Stimulated activated CD8-positive, alpha-beta memory T cell treated with anti-CD3 and anti-CD28 coated beads, Interleukin-2, amount 100 ng/mL, for 1 hour (primary cell): ENCODE measurements at places on chromosomes 12 and 14.

GRCh38 chr14:51462706-51463105 is 189.0 kb upstream of the FRMD6 start:
- no peak for DNase-seq

- no peak for DNase-seq
Measured at GRCh38 chr12:98127336-98127679, 388.1 kb upstream of the TMPO start.

DNA sequence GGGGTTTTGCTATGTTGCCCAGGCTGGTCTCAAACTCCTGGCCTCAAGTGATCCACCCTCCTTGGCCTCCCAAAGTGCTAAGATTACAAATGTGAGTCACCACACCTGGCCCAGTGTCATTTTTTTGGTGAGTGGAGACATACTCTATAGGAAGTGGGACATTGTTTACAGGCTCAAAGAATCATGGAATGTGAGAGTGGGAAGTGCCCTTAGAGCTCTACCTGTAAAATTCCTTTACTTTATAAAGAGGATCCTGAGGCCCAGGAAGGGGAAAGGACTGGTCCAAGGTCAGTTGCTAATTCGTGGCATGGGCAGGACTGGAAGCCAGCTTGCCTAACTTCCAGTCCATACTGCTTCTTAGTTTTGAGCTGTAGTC is 8.7 kb upstream of the ADCK1 start:
- DNase-seq, result no peak

DNA sequence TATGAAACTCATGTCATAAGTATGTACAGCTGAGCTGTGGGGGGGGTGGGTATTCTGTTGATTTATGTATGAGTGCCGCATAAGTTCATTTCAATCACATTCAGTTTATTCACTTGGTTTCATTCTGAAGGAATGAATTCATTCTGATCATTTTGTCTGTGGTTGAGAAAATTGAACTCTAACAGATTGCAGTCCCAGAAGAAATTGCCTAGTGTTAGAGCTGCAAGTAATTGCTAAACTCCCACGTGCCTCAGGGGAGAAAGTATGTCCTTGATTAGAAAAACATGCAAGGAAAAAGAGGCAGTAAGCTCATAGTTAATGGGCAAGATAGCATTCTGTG is 442.4 kb upstream of the MGAT4C start:
- DNase-seq, result no peak

DNA sequence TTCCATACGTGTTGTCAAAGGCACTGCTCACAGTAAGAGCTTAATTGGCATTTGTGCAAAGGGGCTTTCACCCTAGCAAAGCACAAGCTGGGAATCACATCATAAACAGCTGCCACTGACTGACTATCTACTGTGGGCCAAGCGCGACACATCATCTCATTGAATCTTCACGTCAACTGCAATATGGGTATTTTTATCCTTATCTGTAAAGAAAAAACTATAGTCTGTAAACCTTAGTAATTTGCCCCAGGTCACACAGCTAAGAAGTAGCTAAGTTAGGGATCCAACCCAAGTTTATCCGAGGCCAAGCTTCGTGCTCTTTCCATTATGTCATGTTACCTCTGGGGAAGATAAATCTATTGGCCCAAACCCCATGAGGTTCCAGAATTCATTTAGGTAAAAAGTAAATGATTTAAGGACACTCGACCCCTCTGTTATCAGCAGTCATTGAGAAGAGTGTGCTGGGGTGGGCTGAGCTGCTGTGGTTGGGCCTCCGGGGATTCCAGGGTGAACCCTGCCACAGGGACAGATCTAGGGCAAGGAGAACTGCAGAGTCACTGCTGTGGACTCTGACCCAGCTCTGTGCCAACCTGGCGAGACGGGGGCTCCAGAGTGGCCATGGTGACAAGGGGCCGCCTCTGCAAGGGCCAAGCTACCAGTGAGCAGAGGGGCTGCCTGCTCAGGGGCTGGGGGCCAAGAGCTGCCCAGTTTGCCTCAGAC is 27.6 kb downstream of the NCKAP5L start:
- no peak for DNase-seq

DNA sequence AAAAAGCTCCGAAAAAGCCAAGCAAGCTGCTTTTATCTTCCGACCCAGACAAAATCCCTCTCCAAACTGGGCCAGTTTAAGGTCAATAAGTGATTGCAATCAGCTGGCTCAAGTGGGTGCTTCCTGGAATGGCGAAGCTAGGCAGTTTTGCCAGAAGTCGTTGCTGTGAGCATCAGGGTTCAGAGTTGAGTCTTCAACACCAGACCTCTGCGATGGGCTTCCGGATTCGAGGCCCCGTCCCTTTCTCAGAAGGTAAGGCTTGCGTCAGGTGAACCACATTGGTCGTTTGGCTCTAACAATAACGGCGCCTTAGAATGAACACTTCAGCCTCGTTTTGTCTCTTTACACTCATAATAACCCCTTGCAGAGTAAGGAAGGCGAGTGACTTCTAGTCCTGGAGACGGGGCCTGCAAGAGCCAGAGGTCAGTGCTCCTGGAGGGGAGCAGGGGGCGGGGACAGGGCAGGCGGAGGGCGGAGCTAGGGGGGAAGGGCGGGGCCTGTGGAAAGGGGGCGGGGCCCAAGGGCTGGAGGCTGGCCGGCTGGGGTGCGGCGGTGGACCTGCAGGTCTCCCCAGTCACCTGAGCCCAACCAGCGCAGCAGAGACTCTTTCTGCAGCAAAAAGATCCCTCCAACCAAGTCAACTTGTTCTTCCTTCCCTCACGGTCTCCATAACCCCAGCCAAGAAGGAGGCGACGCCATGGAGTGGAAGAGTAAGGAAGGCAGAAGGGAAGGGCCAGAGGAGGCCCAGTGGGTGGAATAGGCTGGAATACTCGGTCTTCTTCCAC is 34.0 kb upstream of the NFYB start:
- DNase-seq, result no peak

DNA sequence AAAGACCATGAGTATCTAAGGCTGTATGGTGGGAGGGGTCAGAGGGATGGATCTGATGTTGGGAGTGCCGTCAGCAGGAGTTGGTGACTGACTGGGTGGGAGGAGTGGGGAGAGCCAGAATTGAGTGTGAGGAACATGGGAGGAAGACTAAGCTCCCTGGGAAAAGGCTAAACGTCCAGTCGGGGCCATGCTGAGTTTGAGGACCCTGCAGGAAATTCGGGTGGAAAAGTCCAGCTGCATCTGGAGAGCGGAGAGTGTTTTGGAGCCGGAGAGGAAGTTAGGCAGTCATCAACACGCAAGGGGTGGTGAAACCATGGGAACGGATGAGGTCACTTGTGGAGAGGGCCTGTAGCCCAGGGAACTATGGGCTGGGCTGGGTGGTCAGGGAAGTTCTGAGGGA is 60.9 kb downstream of the ELK3 start:
- DNase-seq, result no peak

GRCh38 chr12:241266-241665 is 21.4 kb downstream of the SLC6A13 start:
- DNase-seq, result no peak

GRCh38 chr12:57744194-57744776 is 554 bp upstream of the TSPAN31 start:
- DNase-seq, result peak; percentile 39

- no peak for DNase-seq
Measured at GRCh38 chr14:35252451-35252868, 39.7 kb upstream of the PSMA6 start.

DNA sequence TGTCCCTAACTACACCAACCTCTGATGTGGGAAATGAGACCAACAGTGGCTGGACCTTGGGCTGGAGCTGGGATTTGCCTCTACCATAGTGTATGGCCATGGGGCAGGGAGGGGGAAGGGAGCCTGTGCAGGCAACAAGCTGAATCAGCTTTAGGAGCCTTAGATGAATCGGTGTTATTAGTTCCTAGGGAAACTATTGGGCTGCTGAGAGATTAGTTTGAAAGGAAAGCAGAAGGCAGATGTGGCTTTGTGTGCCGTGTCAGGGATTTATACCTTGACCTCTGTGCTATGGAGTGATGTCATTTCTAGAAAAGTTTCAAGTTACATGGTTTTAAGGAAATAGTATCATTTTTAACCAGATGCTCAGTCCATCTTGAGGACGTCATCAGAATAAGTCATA is 19.5 kb upstream of the GAS2L3 start:
- no peak for DNase-seq

- DNase-seq, result no peak
Measured at GRCh38 chr14:96383445-96383844, 8.5 kb upstream of the AK7 start.

DNA sequence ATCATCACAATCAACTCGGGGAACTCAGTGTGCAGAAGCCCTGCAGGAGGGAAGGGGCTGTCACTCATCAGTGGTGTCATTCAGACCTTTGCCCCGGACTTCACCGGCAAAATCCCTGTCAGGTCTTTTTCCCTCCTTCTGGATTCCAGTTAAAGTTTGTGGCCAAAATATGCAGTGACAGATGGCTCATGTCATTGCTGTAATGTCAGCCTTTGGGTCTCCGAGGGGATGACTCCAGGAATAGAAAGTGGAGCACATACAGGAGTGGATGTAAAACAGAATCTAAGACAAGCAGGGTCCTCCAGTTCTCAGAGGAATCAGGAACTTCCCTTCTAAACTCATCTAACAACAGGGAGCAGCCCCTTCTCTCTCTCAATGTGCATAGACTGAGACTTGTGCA is 130.3 kb upstream of the RASSF8 start:
- DNase-seq, result no peak

DNA sequence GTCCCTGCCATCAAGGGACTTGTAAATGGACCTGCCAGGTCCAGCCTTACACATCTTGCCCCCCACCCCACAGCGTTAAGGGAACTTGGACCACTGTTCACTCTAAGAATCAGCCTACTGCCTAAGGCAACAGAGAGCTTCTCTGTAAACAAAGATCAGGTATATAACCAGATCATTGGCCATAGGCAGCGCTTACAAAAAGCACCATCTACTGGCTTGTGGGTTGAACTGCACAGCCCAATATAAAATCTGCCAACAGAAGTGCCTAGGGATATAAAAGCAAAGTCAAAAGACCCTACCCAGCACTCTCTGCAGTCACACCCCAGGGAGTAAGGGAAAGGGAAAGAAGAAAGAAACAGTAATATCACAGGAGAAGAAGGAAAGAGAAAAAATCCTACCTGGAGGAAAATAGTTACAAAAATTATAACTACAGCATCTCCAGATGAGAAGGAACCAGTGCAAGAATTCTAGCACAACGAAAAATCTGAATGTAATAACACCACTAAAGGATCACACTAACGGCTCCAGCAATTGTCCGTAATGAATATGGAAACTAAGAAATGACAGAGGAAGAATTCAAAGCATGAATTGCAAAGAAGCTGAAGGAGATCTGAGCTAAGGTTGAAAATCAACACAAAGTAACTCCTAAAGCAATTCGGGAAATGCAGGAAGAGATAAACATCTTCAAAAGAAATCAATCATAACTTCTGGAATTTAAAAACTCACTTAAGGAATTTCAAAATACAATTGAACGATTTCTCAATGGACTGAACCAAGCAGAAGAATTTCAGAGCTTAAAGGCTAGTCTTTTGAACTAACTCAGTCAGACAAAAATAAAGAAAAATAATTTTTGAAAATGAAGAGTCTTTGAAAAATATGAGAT is 95.2 kb upstream of the PCED1B start:
- no peak for DNase-seq

- DNase-seq, result no peak
Measured at GRCh38 chr12:125340791-125341190, 275.6 kb downstream of the AACS start.

DNA sequence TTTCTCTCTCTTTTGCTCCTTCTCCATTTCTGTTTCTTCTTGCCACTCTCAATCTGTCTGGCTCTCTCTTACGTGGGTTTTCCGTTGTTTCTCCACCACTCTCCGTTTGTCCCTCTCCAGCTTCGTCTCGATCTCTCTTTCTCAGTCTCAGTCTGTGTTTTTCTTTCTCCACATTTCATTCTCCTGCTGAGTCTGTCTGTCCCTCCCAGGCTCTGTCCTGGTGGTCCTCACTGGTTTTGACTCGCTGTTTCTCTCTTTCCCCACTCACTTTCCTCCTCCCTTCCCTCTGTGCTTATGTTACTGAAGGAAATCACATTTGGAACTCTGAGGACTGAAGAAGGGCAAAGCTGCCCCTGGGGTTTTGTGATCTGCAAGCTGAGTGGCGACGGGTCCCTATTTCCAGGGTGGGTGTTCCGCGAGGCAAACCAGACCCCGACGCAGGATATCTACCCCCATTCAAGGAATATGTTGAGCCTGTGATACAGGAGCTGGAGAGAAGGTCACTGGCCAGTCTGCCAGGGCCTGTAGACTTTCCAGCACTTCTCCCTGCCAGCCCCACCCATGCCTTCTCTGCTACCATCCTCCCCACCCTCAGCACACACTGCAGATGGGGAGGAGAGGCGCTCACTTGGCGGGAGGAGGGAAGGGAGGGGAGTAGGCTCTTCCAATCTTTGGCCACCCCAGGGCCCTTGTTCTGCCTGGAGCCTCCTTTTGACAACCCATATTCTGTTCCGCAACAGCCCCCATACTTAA is 102.7 kb upstream of the MAP1LC3B2 start:
- DNase-seq, result no peak

DNA sequence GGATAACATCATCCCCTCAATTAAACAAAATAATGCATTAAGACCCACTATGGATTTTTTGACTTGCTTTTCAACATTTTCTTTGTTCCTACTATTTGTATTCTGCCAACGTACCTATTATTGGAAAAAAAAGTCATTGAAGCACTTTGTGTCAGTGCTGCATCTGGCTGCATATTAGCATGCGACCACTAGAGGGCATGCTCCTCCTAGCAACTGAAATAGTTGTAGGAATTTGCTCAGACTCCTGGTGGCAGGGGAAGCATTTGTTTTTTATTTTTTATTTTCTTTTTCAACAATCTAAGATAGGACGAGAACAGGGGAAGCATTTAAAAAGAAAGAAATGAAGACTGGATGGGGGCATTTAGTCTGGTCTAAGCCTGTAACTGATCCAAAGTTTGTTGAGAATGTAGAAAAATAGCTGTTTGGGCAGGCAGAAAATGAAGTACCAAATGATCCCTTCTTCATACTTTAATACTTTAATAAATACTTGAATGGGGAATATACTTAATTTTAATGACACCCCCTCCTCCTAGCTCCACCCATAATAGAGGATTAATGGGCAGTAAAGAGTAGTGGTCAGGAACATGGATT is 14.5 kb upstream of the CLEC4A start:
- peak; percentile 63 for DNase-seq

GRCh38 chr14:73466861-73467260 is 8.5 kb upstream of the NUMB start:
- DNase-seq, result no peak

- DNase-seq, result no peak
Measured at GRCh38 chr12:74922642-74923041, 287.0 kb downstream of the KCNC2 start.

- no peak for DNase-seq
Measured at GRCh38 chr14:55221186-55221585, 29.8 kb upstream of the DLGAP5 start.
